ENCODE measurements at places on chromosomes 5 and 9.

DNA sequence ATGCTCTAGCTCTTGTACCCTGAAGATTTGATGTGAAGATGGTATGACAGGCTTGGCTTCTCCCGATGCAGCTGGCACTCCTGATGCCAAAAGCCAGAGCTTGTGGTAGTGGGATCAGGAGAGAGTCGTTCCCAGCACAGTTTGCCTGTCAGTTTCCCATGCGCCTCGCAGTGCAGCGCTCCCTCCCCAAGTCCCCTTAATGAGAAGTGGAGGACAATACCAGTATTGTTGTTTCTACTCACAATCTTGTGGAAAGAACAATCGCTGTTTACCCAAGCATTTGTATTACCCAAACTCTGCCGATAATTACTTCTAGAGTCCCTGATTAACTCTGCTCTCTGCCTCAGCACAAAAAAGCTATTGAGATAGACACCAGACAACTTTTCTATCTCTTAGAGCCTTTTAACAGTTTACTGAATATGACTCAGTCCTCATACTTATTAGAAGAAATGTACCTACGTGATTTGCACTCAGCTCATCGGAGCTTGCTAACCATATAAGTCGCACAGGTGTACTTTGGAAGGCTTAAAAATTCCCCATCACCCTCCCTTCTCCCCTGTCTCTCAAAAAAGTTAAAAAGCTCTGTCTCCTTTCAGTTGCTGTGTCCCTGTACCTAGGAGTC, 283.2 kb upstream of the TMEM161B start:
- DNase-seq: no peak

DNA sequence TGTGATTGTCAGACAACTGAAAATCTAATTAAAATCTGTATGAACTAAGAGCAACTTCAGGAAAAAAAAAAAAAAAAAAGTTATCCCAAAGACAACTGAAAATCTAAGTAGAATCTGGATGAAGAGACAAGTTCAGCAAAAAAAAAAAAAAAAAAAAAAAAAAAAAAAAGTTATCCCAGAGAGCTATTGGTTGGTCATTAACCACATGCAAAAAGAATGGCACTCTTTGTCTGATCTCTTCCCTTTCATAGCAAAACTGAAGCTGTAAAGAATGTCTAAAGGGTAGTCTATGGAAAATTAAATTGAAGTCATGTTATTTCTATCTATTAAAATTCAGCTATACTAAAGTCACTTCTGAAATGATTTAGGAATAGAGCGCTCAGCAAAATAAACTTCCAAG, 32.9 kb downstream of the STRBP start:
- no peak for DNase-seq

DNA sequence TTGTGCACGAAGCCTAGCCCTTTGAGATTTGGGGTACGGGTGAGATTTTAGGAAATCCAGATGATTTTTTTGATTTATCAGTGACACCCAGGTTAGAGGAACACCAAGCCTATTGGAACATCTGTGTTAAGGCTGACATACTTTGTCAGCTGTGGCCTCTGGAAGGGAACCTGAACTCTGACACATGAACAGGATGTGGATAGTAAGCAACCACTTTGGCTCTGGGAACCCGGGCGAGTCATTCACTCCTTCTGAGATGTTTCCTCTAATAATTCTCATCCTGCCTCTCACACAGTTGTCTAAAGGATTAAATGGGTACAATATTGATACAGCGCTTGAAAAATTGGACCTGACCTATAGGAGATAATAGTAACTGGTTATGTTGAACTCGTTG, 67.8 kb downstream of the FGF1 start:
- DNase-seq: no peak

DNA sequence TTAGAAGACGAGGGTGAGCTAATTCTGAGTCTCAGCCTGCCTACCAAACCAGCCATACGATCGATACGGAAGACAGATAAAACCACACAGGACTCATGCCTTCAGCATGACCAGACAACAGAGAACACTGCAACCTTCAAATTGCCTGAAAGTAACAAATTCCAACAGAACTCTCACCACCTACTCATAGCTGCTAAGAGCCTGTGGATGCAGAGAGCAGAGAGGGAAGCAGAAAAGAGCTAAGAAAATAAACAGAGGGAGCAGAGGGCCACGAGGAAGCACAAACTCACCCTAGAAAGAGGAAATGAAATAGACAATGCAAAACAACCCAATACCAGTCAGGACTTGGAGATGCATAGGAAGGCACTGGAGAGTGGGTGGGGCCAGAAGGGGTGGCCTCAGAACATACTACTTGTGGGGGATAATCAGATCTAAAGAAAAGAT, 86.7 kb upstream of the TAS2R1 start:
- no peak for DNase-seq

DNA sequence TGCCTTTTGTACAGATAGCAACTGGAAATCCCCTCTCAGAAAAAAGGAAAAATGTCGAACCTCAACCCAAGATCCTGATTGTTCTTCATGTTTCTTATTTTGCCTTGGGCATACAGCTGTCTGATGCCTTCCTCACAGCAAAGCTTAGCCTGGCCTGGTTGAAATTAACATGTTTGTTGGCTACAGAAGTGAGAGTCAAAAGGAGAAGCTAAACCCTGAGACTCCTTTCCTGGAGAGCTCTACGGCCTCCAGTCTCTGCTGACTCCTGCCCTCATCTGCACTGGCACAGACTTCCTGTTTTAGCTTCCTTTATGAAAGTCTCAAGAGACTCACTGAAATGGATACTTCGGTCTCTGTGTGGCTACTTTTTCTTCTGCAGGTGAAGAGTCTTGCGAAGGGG, 186.7 kb downstream of the PARP8 start:
- no peak for DNase-seq

GRCh38 chr9:130693101-130693425, 517 bp upstream of the EXOSC2 start:
- DNase-seq: no peak

DNA sequence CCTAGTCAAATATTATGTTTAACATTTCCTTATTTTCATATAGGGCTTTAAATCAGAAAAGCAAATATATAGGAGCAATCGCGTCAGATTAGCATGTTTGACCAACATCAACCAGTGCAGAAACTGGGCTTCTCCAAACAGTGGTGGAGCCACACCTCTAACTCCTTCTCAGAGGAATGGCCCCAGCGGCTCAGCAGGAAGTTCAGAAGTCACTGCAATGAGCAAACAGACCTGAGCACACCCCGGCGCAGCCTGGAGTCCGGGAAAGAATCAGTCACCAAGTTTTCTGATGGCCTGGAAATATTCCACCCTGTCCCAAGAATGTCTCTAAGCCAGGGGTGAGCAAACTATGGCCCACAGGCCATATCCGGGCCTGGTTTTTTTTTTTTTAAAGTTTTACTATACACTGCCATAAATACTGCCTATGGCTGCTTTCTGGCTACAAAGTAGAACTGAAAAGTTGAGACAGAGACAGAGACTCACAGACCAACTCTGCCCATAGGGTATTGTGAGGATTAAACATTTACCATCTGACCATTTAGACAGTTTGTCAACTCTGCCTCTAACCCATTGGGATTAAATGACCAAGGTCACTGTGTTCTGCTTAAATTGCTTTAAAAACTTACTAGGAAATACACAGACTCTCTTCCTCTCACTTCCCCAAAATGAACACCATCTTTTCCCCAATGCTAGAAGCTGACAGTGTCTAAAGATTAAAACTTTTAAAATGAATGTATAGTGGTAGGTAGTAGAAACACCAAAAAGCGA, 5.4 kb downstream of the GOLM1 start:
- no peak for DNase-seq

DNA sequence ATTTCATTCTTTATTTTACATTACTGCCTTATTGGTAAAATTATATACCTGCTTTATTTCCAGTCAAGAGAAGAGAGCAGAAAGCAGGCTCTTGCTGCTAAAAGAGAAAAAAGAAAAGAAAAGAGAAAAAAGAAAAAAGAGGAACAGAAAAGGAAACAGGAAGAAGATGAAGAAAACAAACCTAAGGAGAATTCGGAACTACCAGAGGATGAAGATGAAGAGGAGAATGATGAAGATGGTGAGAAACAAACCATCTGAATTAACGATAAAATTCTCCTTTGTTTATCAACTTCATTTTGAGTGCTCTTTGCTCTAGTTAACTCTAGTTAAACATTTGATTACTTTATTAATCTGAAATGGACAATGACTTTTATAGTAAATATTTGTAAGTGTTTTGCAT, 23.5 kb upstream of the EIF4EBP3 start:
- DNase-seq: no peak

GRCh38 chr5:143525176-143525575, 121.7 kb upstream of the NR3C1 start:
- DNase-seq: no peak

DNA sequence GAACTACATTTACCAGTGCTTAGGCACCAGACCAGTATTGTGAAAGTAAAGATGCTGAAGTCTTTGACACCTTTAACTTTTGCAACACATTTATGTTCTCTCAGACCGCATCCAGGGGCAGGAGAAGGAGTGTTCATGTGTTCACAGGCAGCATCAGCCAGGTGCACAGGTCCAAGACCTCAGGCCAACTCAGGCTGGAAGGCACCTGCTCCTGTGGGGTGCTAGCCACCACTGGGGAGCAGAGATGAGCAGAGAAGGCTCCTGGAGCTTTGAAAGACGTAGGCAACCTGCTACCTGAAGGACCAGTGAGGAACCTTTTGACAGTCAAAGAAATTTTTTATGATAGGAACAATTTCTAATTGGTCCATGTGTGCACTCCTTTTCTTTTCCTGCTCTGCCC, 35.6 kb downstream of the DAPK1 start:
- DNase-seq: no peak

DNA sequence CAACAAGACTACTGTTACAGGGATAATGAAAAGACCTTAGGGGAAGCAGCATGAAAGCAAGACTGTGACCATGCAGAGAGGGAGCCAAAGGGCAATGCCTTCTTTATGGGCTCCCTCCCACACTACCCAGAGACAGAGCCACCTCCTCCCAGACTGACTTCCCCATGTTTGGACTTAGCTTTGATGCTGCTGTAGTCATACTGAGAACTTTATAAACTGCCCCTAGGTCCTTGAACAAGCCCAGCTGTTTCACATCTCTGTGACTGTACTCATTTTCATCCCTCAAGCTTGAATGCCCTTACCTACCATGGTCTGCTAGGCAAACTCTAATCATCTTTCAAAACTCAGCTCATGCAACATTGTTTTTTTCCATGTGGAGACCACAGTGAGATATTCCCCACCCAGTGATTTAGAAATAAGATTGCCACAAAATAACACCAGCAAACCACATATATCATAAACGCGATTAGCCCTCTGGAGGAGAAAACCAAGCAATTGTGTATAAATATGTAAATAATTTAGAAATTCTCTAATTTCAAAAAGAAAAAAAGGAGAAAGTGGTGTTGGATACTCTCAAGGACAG, 23.4 kb upstream of the FAM169A start:
- no peak for DNase-seq

DNA sequence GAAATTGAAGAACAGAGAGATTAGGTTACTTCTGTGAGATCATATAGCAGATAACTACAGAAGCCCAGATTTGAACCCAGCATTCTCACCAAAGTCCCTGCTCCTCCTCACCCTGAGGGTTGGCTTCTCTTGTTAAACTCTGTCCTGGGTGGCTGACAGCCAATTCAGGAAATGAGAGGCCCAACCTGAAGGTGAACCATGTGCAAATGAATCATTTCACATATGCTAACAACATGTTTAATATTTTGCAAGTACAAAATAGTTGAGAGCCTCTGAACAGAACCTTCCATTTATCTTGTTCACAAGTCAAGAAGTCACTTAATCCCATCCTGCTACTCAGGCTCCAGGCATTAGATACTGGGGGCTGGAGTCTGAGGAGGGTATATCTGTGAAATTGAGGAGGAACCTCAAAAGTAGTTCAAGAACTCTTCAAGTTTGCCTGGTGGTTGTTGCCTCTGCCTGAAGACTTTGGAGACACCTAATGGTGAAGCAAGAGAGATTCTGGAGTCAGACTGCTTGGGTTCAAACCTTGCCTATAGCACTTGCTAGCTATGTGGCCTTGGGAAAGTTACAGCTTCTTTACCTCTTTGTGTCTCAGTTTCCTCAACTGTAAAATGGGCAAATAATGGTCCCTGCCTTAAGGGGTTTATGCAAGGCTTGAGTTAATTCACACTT, 564.0 kb downstream of the PSAT1 start:
- DNase-seq: no peak

- DNase-seq: no peak
Measured at GRCh38 chr5:80246995-80247729, 8.7 kb downstream of the SERINC5 start.

DNA sequence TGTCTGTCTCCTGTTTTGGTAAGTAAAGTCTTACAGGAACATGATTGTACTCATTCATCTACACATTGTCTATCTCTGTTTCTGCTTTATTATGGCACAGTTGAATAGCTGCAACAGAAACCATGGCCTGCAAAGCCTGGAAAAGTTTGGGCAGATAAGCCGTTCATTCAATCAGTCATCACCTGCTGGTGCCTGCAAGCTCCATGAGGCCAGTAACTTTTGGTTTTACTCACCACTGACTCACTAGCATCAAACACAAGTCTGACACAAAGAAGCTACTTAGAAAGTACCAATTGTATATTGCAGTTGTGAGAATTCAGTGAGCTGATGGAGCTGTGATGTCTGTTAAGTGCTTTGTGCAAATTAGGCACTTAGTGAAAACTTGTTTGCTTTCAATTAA, 373.6 kb upstream of the SGCD start:
- no peak for DNase-seq

DNA sequence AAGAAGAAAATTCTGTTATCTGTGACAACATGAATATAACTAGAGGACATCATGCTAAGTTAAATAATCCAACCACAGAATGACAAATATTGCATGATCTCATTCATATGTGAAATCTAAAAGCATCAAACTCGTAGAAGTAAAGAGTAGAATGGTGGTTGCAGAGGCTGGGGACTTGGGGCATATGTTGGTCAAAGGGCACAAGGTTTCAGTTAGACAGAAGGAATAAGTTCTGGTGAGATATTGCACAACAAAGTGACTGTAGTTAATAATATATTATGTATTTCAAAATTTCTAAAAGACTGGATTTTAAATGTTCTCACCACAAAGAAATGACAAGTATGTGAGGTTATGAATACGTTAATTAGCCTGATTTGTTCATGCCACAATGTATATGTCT, 24.8 kb downstream of the GRIA1 start:
- no peak for DNase-seq

DNA sequence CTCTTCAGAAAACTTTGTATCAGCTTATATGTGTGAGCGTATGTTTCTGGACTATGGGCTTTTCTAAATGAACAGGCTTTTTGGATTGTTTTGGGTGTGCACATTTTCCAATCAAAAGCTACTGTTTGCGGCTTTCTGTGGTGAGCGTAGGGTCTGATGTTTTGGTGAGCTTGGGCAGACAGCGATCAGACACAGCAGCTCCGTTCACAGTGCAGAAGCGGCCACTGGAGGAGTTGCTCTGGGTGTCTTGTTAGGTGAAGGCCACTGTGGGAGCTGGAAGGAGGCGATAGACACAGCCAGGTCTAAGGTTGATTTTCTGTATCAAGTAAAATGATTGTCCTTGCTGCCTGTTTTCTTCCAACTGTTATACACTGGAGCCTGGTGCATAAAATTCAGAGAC, 11.1 kb downstream of the PRRC2B start:
- no peak for DNase-seq

- no peak for DNase-seq
Measured at GRCh38 chr5:7961540-7961939, 92.6 kb downstream of the MTRR start.

Measured in NCI-H446 treated with DMSO at 0.1 percent for 48 hours (cell line).